ENCODE measurements at places on chromosomes 2 and 18.

GRCh38 chr18:74836296-74837139 lies 238.8 kb downstream of the ZNF407 start:
- DNase-seq = no peak

- no peak for DNase-seq
Measured at GRCh38 chr2:25281941-25282340, 59.8 kb downstream of the DNMT3A start.

DNA sequence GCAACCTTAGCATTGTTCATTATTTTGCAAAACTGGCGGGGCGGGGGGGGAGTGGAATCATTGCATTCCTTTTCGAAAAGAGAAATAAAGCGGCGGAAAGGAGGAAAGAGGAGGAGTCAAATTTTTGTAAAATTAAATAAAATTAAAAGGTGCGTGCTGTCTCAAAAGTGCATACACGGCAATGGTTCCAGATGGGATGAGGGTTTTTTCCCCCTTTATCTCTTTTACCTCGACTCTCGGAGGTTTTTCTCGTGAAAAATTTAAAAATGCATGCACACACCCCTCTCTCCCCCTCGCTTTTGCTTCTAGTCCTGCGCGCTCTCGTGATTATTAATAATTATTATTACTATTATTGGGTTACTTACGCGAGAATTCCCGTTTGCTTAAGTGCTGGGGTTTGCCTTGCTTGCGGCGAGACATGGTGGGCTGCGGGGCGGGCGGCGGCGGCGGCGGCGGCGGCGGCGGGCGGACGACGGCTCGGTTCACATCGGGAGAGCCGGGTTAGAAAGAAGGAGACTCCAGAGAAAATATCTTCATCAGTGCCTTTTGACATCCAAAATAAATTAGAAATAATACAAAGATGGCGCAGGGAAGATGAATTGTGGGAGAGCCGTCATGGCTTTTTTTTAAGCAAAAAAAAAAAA lies 481 bp downstream of the BCL11A start:
- DNase-seq = no peak

DNA sequence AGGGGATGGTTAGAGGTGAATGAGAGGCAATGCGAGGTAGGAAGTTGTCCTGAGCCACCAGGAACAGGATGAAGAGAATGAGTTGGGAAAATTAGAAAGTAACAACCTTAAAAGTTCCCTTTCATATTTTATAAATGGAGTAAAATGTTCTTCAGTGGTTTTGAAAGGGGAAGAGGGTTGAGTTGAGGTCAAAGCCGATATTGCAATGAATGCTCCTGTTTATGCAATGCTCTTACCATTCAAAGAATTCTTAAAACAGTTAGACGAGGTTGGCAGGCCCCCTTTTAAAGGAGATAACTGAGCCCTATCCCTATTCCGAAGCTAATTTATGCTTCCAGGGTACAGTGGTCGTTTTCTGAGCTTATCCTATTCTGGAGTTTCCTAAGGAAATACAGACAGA lies 2110.3 kb upstream of the CELF4 start:
- DNase-seq = no peak

DNA sequence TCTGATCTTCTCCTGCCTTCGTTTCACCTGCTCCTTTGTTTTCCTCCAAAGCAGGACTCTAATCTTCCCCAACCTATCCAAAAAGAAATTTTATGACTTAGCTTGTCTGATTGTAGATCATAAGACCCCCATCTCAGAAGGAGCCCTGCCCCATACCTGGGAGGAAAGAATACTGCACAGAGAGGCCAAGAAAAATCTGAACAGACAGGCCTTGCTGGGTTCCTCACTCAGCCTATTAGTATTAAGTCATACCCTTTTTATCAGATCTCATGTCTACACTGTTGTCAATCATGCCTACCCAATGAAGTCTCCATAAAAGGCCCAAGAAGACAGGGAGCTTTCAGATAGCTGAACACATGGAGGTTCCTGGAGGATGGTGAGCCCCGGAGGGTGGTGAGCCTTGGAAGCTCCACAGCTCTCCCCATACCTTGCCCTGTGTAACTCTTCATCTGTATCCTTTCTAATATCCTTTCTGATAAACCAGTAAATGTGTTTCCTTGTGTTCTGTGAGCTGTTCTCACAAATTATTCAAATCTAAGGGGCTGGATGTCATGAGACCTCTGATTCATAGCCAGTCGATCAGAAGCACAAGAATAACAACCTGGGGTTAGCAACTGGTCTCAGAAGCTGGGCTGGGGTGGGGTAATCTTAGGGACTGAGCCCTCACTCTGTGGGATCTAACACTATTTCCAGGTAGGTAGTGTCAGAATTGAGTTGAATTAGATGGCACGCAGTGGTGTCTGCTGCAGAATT lies 108.8 kb downstream of the SPOPL start:
- DNase-seq = no peak

GRCh38 chr2:62382757-62383156 lies 123.2 kb downstream of the TMEM17 start:
- no peak for DNase-seq

DNA sequence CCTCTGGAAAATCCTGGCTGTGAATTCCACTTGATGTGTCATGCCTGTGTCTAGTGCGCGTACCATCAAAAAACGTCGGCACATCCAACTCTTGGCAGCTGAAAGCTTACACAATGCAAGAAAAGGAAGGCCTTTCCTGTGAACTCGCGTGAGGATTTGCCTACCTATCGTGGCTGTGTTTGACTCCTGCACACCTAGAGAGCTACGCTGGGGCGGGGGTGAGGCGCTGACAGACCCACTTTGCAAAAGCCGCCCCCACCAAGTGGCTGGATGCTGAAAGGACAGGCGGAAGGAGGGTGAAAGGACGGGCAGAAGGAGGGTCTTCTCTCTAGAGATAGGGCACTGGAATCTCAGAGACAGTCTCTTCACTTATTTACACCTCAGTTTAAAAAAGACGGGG lies 270.1 kb downstream of the EIPR1 start:
- DNase-seq = no peak

GRCh38 chr18:35203067-35203466 lies 37.8 kb upstream of the ZNF397 start:
- no peak for DNase-seq

- no peak for DNase-seq
Measured at GRCh38 chr2:36367895-36368353, 12.3 kb downstream of the CRIM1 start.

DNA sequence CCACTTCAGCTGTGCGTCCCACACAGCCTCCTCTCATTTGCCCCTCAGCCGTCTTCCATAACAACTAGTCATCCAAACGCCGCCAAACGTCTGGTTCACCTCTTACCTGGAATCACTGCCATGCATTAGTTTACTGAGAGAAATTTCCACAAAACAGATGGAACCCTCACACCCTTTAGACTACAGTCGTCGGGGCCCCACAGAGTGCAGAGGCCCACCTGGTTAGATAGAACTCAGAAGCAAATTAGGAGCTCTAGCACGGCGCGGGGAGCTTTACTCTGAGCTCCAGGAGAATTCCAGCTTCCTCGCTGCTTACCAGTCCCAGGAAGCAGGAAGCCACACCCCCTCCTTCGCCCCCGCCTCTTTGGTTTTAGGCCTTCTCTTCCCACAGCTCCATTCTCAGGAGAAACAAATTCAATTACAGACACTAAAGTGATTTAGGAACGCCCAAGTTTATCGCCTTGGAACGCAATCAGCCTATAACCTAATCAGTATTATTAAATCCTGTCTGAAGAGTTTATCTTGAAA lies 9.4 kb downstream of the RNU2-63P start:
- DNase-seq = no peak

- DNase-seq = no peak
Measured at GRCh38 chr2:10410001-10410822, 37.9 kb downstream of the ODC1 start.

DNA sequence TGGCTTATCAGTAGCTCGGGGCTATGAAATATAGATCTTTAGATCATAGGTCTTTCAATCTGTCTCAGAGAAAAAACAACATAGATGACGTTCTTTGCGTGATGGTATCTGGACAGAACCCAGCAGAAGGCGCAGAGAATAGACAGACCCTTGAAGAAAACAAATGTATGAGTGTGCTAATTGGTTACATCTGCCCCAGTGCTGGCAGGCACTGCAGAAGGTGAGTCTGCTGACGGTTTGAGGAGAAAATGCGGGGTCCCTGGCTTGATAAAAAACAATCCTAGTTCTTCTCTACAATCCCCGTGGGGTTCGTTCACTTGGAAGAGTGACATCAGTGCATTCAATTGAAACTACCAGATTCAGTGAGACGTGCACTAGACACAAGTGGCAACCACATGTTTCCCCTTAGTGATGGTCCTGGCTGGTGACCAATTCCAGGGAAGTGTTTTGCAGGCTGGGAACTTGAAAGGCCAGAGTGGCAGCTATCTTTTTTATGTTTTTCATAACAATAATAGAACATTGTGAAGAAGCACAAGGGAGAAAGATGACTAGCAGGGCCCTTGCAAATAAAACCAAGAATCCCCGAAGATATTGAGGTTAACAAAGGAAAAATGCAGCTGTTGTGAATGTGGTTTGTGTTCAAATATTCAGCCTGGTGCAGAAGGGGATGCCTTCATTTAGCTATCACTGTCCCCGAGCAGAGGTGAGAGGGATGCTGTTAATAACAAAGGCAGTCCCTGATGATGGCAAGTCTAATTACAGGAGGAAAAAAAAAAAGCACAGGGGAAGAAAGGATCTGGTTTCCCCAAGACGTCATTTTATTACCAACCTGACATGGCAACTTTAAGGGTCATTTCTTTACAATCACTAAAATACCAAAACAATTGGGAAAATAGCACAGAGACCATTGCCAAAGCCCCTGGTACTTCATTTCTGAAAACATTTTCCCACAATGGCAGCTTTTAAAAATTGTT lies 337.6 kb upstream of the FIGN start:
- no peak for DNase-seq

DNA sequence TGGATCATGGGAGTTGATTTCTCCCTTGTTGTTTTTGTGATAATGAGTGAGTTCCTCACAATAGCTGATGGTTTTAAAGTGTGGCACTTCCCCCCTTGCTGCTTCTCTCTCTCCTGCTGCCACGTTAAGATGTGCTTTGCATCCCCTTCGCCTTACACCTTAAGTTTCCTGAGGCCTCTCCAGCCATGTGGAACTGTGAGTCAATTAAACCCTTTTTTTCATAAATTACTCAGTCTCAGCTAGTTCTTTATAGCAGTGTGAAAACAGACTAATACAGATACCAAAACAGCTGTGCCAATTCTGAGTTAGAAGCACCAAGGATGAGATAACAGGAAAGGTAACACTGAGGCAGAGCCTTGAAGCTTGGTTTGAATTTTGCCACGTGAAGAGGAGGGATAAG lies 44.7 kb downstream of the ITSN2 start:
- DNase-seq = no peak

- DNase-seq = no peak
Measured at GRCh38 chr2:109110170-109110569, 18.8 kb upstream of the SH3RF3 start.

- no peak for DNase-seq
Measured at GRCh38 chr2:218329826-218330593, 26.6 kb upstream of the CATIP start.

GRCh38 chr2:57973621-57974186 lies 72.9 kb upstream of the VRK2 start:
- DNase-seq = no peak

DNA sequence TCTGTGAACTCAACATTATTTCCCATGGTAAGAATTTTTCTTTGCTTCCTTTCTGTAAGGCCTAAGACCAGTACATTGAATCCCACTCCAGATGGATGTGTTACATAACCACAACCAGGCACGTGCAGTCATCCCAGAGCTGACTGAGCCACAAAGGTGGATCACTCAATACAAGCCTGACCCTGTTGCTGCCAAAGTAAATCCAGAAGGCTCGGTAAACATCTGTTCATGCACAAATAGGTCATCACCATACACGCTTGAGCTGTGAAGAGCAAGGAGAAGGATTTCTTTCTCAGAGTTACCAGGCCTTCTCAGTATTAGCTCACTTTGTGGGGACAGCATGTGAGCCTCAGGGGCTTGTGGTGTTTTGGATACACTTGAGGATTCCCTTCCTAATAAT lies 791.4 kb upstream of the FANCL start:
- DNase-seq = no peak

DNA sequence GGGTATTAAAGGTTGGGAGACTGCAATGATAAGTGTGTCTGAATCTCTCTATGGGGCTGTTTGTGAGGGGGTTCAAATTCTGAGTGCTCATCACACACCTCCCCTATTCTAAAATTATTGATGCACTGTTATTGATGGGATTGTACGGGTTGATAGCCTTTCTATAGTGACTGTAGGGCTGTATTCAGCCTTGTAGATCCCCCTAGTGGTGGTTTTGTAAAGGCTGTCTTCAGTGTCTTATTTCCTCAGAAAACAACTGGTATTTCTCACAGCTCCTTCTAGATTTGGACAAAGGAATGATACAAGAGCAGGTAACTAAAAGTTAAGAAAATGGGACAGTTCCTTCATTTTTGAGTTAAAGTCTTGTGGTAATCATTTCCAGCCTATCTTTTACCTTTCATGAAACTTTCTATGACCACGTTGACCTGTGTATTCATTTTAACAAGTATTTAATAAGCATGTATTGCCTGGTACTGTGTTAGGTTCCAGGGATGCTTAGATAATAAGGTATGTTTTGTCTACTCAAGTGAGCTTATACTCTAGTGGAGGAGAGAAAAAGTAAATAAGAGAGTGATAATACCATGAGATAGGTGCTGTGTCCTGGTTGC lies 21.2 kb downstream of the SMAD4 start:
- no peak for DNase-seq

- no peak for DNase-seq
Measured at GRCh38 chr2:45860136-45861121, 209.0 kb downstream of the PRKCE start.

DNA sequence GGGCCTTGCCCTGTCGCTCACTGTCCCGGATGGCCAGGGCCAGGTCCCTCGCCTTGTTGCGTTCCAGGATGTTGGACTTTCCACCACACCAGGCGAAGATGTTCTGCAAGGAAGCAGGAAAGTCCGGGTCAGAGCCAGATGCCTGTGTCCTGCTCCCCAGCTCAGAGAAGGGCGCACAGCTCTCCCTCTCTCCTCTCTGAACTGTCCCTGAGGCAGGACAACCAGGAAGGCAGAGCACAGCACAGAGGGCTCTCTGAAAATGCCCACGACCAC lies 11.0 kb downstream of the CAPG start:
- no peak for DNase-seq

GRCh38 chr2:168220965-168221819 lies 26.2 kb downstream of the STK39 start:
- no peak for DNase-seq

DNA sequence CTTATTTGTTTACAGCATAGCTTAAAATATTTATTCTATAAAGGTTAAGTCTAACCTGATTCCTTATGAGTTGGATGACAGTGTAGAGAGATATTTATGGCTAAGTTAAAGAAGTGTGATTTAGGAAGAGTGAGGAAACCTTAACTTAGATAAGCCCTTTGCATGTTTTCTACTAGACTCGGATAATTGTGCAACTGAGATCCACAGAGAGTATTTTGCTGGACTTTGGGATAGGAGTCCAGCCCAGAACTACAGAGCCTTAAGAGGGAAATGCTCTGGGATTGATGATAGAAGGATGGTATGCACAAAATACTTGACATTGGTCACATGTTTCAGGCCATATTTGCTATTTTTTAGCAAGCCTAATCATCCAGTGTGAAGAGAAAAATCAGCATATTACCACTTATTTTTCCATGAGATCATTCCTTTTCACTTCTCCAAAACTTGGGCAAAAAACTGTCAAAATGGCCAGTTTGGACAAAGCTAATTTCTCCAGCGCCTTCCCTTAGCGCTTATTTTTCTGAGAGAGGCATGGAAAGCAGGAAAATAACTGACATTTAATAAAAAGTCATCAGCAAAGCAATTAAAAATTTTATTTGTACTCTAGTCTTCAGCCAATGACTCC lies 3.1 kb downstream of the CD28 start:
- DNase-seq = no peak

- DNase-seq = no peak
Measured at GRCh38 chr2:78682781-78683180, 342.7 kb upstream of the REG3G start.

Measured in activated CD4-positive, CD25-positive, alpha-beta regulatory T cell (primary cell).